ENCODE measurements at places on chromosomes 2 and 18. TPM values are rescaled to one million over a fixed set of nuclear protein-coding genes. Genes with fewer than 3 reads are reported as not detected.

Gene CFAP53
- total RNA-seq = 1.1 TPM

Gene GNLY
- total RNA-seq = not detected

Gene GKN1
- total RNA-seq = not detected

Gene NAT8
- total RNA-seq = not detected

Gene HOXD10
- 2.3 TPM for total RNA-seq

Gene MAP3K19
- not detected for total RNA-seq

Gene FHOD3
- total RNA-seq = 19.7 TPM

Gene KHK
- total RNA-seq = 1.2 TPM

Gene TACR1
- total RNA-seq = 0.22 TPM

Gene PJVK
- total RNA-seq = 2.2 TPM

Gene EML6
- 1.1 TPM for total RNA-seq

Gene CCDC68
- total RNA-seq = 1.8 TPM

Measured in uterine smooth muscle cell (primary cell).